Left colon (tissue), 2 donors: ENCODE measurements at places on chromosomes 2 and 18.

DNA sequence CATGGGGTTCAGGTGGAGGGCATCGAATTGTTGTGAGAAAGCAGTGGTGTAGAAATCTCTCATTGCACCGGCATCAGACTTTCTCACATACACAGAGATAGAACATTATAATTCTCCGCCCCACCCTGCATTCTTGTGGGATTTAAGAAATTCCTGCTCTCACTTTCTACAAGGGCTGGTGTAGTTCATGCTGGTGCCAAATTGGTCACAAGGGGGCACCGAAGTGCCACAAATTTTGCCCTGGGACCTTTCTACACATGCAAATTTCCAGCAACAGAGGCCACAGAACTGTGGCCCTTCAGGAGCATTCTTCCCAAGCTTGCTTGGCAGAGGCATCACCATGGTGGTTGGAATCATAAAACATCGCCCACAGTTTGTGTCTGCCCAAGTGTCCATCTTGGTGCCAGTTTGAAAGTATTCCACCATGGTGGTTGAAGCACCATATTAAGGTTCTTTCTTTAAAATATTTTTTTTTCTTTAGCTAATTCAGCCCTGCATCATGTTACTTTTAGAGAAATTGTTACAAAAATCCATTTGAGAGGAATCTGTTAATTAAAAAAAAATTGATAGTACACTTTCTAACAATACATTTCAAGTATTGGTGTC is 521.2 kb upstream of the FANCL start:
- peak; percentile 36 for DNase-seq

GRCh38 chr2:189016311-189016861 is 42.2 kb downstream of the COL3A1 start:
- no peak for DNase-seq

- no peak for DNase-seq
These were observed 19.6 kb downstream of the TGOLN2 start for GRCh38 chr2:85308201-85308600.

- no peak for DNase-seq
These were observed 11.3 kb downstream of the VPS54 start for GRCh38 chr2:64007924-64008323.

GRCh38 chr2:169741-170140 is 94.1 kb downstream of the SH3YL1 start:
- DNase-seq: no peak

DNA sequence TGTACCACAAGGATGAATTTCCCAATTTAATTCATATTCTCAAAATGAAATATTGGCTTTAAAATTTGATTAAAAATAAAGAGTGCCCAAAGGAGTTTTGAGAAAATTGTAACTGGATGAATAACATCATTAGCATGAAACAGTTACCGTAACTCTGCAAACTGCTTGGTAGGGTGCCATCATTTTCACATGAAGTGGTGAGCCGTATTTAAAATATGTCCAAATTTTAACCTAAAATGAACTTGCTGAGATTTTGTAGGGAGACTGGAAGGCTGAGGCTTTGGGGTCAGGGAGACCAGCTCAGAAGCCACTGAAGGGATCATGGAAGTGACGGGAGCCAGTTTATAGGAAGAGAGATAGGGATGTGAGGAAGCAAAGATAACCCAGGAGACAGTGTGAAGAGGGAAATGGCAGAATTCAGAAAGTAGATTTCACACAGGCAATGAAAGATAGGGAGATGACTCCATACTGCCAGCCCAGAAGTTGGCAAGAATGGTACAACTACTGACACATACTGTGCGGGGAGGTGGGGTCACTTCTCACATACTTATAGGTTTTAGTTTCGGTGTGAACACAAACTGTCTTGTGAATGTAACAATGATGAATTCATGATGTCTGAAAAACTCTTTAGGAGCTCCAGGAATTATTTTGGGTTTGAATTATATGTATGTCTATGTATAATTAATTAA is 53.8 kb downstream of the EFEMP1 start:
- DNase-seq: no peak

GRCh38 chr2:62787386-62787785 is 81.9 kb downstream of the EHBP1 start:
- DNase-seq: no peak

DNA sequence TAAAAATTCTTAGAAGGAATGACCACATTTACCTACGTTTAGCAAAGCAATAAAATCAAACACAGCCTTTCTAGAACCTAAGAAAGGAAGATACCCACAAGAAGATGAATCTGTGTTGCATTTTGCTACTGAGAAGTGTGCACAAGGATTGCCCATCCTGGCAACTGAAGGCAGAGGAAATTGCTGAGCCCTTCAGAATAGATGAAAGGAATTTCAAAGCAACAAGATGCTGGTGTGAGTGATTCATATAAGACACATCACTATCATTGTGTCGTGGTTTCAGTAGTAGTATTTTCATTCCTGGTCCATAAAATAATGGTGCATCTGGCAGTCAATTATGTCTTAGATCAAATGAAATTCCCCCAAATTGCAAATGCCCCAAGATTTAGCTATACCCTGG is 48.4 kb upstream of the ANKRD44 start:
- no peak for DNase-seq

GRCh38 chr2:200193791-200194190 is 112.7 kb upstream of the SPATS2L start:
- no peak for DNase-seq

DNA sequence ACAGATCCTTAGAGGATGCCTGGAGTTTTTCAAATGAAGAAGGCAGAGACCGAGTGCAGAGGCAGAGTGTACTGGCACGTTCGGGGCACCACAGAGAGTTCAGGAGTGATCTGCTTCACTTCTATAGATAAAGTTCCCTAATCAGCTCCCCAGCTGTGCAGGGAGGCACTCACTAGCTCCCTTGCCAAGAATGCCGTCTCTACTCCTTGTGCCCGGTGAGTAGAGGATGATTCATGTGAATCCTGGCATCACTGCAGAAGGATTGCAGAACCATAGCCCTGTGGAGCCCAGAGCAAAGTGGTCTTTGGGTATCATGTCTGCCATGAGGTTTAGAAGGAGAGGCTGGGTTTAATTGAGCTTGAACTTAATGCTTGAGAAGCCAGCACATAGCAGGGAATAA is 510.1 kb upstream of the RAB6C start:
- no peak for DNase-seq

GRCh38 chr2:169845016-169845415 is 17.8 kb downstream of the UBR3 start:
- no peak for DNase-seq

DNA sequence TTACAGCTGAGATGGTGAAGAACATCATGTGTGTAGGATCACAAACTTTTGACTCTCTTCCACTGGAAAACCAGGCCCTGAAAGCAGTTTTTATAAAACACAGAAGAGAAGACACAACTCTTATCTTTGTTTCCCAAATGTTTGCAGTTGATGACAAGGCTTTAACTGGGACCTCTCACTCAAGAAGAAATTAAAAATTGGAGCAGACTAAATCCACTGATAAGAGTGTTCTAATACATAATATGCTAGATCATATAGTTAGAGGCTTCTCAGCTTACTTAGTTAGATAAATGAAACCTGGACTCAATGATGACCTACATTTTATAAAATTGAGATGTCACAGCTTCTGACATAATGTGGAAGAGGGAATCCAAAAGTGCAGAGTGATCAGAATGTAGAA is 158.3 kb upstream of the WDSUB1 start:
- DNase-seq: no peak

- DNase-seq: no peak
These were observed 883.4 kb upstream of the CDH2 start for GRCh38 chr18:29060349-29060748.

DNA sequence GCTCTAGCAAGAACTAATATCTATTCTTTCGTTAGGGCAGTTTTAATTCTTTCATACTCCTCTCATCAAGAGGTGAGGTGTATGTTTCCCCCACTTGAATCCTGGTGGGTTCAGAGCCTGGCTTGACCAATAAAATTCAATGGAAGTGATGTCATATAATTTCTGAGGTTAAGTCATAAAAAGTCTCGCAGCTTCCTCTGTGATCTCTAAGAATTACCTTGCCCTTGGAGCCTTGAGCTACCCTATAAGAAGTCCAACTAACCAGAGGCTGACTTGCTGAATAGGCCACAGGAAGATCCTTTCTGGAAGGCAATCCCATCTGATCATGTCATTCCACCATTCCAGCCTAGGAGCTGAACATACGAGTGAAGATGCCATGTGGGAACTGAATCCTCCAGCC is 26.1 kb upstream of the INO80D start:
- DNase-seq: no peak

DNA sequence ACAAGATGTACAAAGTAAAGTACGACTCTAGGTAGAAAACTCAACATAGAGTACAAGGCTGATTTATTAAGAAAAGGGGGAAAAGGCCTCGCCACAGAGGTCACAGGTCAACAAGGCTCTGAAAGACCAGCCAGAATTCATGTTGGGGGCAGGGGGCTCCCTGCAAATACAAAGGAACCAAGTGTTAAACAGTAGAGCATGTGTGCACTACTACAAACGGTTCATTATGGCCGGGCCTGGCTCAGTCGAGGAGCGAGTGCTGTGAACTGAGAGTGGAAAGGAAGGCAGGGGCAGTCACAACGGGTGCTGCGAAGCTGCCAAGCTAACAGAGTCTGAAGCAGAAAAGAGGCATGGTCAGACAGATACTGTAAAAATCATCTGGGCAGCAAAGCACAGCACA is 77.1 kb downstream of the MBOAT2 start:
- DNase-seq: no peak

- DNase-seq: no peak
These were observed 22.0 kb downstream of the MARCHF4 start for GRCh38 chr2:216350214-216350791.

DNA sequence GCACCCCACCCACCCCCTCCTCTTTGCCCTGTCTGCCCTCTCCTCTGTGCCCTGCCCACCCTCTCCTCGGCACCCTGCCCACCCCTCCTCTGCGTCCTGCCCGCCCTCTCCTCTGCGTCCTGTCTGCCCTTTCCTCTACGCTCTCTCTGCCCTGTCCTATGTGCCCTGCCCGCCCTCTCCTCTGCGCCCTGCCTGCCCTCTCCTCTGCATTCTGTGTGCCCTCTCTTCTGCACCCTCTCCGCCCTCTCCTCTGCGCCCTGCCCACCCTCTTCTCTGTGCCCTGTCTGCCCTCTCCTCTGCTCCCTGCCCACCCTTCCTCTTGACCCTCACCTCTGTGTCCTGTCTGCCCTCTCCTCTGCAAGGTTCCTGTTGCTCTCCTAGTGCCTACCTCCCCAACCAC is 233.6 kb downstream of the SMAD2 start:
- DNase-seq: no peak

DNA sequence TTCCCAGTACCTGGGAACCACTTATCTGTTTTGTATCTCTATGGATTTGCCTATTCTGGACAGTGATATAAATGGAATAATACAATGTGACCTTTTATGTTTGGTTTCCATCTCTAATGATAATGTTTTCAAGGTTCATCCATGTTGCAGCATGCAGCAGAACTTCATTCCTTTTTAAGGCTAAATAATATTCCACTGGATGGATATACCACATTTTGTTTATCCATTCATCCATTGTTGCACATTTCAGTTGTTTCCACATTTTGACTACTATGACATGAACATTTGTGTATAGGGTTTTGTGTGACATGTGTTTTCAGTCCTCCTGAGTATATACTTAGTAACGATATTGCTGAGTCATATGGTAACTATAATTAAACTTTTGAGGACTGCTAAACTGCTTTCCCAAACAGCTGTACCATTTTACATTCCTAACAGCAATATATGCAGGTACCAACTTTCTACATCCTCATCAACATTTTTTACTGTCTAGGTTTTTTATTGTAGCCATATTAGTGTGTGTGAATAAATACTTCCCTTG is 17.7 kb upstream of the MARCHF7 start:
- no peak for DNase-seq

GRCh38 chr2:15809404-15809803 is 130.9 kb upstream of the MYCN start:
- DNase-seq: no peak

- DNase-seq: no peak
These were observed 45.5 kb upstream of the LDAH start for GRCh38 chr2:20868377-20868776.

DNA sequence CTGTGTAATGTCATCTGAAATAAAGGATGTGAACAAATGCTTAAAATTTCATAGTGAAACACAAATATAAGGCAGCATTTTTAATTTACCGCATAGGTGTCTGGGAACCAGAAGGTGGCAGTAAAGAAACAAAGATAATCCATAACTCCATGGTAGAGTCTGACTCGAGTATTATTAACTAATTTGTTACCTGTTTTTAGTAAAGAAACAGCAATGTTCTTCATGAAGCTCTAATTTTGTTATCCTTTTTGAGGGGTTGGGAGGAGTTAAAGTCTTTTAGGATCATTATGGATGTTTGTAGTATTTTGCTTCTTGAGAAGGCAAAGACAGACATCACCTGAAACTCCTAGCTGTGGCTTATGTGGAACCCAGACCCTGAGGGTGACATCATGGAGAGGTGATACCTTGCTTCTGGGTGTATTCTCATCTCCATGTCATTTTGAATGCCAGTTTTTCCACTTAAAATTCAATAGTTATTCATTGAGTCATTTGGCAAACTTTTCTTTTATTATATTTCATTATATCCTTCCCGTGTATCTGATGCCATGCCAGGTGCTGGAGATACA is 286.2 kb upstream of the EPAS1 start:
- no peak for DNase-seq

- DNase-seq: no peak
These were observed 94.7 kb upstream of the L3MBTL4 start for GRCh38 chr18:6509417-6509816.

GRCh38 chr2:181790716-181791649 is 100.5 kb upstream of the ITPRID2 start:
- DNase-seq: peak; percentile 23

- DNase-seq: no peak
These were observed 73.9 kb upstream of the MC2R start for GRCh38 chr18:13989199-13989598.

DNA sequence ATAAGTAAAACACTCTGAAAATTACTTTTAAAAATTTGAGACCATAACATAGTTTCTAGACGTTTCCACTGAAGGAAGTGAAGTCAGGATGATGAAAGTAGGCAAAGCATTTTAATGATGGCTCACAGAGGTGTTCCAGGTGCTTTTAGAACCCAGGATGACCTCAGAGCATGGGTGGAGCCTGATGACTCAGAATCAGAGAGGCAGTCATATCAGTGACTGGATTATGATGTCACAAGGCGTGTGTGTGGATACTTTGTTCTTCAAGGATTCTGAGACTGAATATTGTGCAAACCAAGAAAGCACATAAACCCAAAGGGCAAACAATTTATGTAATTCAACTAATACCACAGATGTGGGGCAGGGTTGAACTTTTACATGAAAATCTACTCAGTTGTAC is 208.0 kb upstream of the FBXO11 start:
- peak; percentile 14 for DNase-seq

GRCh38 chr2:176454893-176455815 is 185.9 kb downstream of the MTX2 start:
- peak; percentile 67 for DNase-seq
